ENCODE measurements at places on chromosomes 4 and X. TPM values are rescaled to one million over a fixed set of nuclear protein-coding genes. Genes with fewer than 3 reads are reported as not detected.

- DNase-seq = no peak
Measured at GRCh38 chr4:10413177-10413576, 44.0 kb downstream of the ZNF518B start.

GRCh38 chrX:55007656-55008055, 7.5 kb downstream of the APEX2 start:
- DNase-seq = peak; percentile 63

DNA sequence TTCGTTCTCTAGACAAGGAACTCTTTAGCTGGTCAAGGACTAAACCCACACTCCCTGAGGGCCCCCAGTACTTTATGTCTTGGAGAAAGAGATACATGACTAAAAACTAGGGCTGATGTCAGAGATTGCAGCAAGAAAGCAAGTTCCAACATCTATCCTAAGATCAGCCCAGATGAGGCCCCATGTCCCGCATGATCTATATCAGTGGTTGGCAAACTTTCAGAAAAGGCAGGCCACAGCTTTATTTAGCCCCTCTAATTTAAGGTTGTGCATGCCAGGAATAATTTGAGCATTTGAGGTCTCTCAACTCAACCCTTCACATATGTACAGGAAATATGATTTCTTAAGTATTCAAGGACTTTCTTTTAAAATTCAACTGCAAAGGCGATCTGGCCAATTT, 44.1 kb upstream of the FRMD7 start:
- no peak for DNase-seq

DNA sequence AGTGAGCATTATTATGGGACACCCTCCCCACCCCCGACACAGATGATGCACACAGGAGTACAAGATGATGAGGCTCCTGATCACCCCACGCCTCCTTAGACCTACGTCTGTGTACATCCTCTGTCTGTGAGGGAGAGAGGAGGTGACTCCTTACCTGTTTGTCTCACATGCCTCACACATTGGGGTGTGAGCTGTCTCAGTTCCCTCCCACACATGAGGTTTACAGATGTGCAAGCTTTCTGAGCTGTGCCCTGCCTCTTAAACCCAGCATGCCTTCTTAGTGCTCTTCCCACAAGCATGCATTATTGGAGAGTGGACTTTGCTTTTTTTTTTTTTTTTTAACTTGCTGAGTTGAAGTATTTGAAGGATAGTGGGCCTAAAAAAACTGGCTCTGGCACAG, 76.7 kb downstream of the CLCN5 start:
- no peak for DNase-seq

Gene MAGEA11
- not detected for total RNA-seq

Gene MAML3
- total RNA-seq = 0.90 TPM

Gene NPNT
- total RNA-seq = not detected

Gene MTTP
- total RNA-seq = under 0.01 TPM

Measured in IMR-90 (cell line).